ENCODE measurements at places on chromosomes 6 and 20.
A peak's percentile ranks its signal among the peaks of the same experiment; 100 is the strongest.

DNA sequence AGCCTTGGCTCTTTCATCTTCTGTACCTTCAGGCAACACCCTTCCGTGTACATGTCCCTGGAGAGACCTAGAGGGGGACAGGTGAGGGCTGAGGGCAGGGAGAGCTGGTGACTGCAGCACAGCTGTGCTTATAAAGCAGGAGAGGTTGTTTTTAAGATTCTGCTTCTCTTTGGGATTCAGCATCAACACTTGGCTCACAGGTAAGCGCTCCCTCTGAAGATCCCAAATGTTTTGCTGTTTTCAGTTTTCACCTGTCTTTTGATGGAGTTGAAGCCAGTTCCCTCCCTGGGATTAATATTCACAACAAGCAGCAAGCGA is 19.4 kb upstream of the TRAF3IP2 start:
- DNase-seq: no peak

DNA sequence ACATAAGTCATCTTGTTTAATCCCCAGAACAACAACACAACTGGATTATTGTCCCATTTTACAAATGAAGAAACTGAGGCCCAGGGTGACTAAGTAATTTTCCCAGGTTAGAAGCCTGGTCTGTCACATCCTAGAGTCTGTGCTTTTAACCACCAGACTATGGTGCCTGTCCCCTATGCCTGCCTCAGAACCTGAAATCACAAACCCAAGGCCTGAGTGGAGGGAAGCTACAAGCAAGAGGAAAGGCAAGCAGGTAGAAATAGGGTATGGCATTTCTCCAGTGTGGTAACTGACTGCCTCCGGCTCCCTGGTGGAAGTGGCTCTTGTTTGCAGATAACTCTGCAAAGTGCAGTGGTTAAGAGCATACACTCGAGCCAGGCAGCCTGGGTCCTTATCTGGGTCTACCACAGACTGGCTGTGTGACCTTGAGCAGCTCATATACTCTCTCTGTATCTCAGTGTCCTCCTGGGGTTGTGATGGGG is 2.5 kb downstream of the TMEM63B start:
- DNase-seq: no peak

- DNase-seq: no peak
These were observed 63.4 kb upstream of the MPC1 start for GRCh38 chr6:166446146-166446545.

GRCh38 chr6:133040803-133041419 is 200.2 kb upstream of the EYA4 start:
- DNase-seq: no peak

DNA sequence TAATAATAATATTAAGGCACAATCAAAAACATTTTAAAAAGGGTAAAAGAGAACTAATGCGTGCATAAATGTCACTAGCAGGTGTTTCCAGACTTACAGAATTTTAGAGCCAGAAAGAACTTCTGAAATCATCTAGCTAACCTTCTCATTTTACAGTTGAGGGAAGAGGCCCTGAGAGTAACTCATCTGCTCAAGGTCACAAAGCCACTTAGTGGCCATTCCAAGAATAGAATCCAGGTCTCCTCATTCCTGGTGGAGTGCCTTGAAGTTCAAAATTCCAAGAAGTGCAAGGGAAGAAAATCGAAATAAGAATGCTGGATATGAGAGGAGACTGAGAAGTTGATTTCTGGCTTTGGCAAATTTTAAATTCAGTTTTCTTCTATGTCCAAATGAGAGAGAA is 3.2 kb upstream of the KIAA0408 start:
- DNase-seq: no peak

GRCh38 chr6:143400258-143401067 is 50.0 kb downstream of the ADAT2 start:
- DNase-seq: no peak

DNA sequence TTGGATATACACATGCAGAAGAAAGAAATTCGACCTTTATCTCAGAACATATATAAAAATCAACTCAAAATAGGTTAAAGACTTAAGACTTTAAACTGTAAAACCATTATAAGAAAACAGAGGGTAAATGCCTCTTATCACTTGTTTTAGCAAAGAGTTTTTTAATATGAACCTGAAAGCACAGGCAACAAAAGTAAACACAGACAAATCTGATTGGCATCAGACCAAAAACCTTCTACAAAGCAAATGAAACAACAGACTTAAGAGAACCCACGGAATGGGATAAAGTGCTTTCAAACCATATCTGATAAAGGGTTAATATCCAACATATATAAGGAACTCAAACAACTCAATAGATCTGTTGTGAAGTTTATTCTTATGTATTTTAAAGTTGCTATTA is 309.9 kb upstream of the OPRM1 start:
- no peak for DNase-seq

DNA sequence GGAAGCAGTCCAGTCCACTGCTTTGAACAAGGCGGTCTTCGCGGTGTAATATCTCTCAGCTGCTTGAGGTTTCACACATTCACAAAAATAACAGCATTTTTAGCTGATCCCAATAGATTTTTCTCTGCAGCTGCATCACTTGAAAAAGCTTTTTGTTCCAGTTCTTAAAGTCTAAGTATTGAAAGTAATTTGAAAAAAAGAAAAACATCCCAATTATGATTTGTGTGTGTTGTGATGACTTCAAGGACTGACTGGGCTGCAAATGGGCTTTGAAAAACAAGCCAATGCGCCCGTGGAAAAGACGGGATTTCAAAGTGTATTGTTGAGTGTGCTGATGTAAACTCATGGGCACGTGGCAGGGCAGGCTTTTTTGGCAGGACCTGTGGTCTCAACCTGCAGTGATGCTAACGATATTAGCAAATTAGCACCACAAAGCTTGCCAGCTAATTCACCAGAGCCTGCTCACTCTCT is 151.1 kb downstream of the TMEM242 start:
- DNase-seq: peak; percentile 26

GRCh38 chr6:170082531-170083187 is 208.2 kb downstream of the DLL1 start:
- no peak for DNase-seq

- DNase-seq: no peak
These were observed 125.1 kb downstream of the MRPL14 start for GRCh38 chr6:44002067-44002592.

GRCh38 chr20:19974630-19975435 is 42.3 kb upstream of the NAA20 start:
- DNase-seq: no peak

DNA sequence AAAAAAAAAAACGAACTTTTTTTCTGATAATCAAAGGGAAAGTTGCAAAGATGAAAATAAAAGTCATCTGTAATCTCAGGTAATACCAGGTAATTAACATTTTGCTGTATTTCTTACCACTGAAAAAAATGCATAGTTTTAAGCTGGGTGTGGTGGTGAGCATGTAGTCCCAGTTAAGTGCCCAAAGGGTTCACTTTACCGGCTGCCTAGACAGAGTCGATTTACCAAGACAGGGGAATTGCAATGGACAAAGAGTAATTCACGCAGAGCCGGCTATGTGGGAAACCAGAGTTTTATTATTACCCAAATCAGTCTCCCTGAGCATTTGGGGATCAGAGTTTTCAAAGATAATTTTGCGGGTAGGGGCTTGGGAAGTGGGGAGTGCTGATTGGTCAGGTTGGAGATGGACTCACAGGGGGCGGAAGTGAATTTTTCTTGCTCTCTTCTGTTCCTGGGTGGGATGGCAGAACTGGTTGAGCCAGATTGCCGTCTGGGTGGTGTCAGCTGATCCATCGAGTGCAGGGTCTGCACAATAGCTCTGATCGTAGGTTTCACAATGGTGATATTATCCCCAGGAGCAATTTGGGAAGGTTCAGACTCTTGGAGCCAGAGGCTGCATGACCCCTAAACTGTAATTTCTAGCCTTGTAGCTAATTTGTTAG is 51.9 kb downstream of the RPF2 start:
- no peak for DNase-seq

- DNase-seq: no peak
These were observed 106.3 kb downstream of the SESN1 start for GRCh38 chr6:108988296-108988695.

GRCh38 chr6:26172608-26172968 is 85.4 kb downstream of the HFE start:
- no peak for DNase-seq

- no peak for DNase-seq
These were observed 53.7 kb downstream of the BMP7 start for GRCh38 chr20:57212534-57213276.

DNA sequence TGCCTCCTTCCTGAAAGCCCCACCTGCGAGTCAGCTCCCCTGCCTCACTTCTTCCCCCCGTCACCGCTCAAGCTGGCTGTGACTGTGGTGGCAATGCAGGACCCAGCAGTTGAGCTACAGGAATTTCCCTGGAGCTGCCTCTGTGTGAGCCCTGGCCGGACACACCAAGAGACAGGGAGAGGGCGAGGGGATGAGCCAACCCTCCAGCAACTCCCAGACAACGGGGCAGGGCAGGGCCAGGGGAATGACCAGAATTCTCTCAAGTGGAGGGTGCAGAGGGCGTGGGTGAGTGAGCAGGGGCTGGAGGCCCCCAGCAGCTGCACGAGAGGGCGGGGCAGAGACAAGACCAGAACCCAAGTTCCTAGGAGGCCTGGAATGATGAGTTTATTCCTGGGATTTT is 4.9 kb upstream of the ARFGAP1 start:
- no peak for DNase-seq

DNA sequence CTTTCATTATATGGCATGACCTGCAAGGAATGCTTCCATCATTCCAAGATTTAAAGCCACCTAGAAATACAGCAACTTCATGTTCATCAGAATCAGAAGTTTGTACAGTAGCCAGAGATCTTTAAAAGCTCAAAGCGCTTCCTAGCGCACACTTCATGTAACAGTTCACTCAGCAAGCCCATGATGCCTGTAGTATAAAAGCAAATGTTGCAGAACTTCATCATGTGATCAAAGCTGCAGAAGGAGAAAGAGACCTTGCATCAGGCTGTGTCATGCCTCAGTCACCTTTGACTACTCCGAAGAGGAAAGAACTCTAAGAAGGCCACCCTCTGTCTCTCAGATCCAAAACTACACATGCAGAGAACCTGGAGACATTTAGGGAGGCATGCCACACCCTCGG is 78.5 kb downstream of the AGPAT4 start:
- DNase-seq: no peak

DNA sequence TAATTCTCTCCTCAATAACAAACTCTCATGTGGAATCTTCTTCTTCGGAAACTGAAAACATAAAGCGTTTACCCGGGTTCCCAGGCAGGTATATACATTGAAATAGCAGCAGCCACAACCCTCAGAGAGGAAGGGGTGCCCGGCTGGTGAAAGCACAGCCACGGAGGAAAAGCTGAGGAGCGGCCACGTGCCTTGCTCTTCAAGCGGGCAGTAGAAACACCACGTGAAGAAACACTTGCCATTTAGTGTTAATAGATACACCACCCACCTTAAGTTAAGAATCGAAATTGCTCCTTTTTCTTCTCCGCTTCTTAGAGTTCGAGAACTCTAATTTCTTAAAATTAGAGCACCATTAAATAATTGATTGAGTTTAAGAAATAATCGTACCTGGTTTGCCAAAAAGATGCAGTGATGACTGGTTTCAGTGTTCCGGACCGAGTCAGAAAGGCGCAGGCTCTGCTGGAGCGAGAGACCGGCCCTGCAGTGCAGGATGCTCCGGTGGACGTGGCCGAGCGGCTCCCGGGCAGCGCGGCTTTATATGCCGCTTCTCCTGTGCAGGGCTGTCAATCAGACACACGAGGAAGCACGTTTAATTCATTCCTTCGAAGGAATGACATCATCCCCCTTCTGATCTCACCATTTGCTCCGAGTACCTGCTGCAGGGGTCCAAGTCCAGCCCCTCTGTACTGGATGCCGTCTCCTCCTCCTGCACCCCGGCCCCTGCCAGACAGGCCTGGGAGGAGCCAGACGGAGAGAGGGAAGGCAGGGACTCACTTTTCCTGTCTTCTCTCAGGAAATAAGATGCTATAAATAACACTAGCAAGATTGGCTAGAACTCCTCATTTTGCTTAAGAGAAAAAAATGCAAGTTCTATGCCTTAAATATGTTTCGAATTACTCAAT is at the start of gene THBS2:
THBS2 (minus strand) TSS at position 510 of the 902 bp plus-strand sequence. CDS start 3,062 bp downstream, outside the sequence.
- DNase-seq: no peak

DNA sequence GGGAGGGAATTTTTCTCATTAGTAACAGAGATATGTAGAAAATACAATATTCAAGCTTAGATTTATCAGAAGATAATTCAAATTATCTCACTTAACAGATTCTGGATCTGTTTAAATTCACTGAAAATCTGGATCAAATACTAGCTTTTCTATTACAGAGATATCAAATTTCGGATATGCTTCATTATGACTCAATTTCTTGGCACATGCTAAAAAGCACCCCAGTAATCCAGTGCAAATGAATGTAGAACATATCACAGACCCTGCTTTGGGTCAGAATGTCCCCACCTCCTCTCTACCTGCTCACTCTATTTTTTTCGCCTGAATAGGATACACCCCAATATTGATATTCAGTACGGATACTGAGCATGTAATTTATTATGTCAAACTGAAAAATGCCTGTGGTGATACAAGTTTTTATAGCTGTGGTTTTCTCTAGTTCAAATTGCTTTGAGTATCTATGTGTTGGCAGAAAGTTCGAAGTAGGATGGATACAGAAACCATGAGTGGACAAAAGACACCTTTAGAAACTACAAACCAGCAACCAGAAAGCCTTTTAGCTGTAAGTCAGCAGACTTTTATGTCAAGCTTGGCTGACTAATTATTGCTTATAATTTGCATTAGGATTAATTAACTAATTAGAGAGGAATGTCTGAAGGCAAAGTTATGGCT is 290.0 kb downstream of the TFAP2B start:
- DNase-seq: no peak

DNA sequence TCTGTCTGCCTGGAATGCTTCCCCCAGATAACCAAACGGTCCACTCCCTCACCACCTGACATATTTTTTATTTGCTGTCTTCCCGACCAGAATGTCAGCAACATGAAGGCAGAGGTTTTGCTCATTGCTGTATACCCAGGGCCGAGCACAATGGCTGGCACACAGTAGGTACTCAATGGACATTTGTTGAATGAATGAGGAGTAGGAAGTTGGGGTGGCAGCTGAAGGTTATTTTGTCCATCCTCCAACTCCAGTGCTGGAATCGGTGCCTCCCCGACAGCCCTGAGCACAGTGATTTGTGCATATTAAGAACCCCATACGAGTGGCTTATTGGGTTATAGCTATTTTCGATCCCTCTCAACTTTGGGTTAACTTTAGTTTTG is 10.3 kb downstream of the DUSP15 start:
- DNase-seq: no peak

DNA sequence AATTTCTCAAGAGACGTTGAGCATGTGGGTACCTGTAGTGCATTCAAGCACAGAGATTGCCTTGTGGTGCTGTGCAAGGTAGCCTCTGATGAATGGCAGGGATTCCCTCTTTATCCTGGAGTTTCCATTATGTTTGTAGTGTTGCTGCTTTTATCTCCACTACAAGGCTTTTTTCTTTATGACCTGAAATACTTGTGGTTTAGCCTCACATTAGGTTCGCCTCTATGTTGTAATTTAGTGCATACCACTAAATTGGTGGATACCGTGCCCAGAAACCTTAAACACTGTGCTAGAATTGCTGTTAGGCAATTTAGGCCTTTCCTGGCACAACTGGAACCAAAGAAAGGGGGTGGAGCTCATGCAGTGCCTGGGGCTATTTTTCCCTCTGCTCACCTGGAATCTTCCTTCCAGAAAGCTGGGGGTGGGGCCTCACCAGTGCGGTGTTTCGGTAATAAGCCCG is 76.8 kb downstream of the NCOA7 start:
- DNase-seq: no peak

Measured in cerebellar nuclear complex (tissue), 1 donor.